GM23248 (cell line): ENCODE measurements at places on chromosomes 6 and 20. TPM values are rescaled to one million over a fixed set of nuclear protein-coding genes. Genes with fewer than 3 reads are reported as not detected.

BHLHE23 gene
- not detected in 2 replicates for total RNA-seq

CLIC1 gene
- total RNA-seq = 447 and 576 TPM in 2 replicates

FERMT1 gene
- total RNA-seq = 4.1 and 4.2 TPM in 2 replicates

HLA-DOB gene
- total RNA-seq = not detected in 2 replicates

- no peaks in the 10 kb centered on the region for H3K36me3 ChIP-seq
- peaks cover 25% of the 10 kb centered on the region for H3K4me1 ChIP-seq
- DNase-seq = peak; percentile 55
- H3K27me3 ChIP-seq = no peaks in the 10 kb centered on the region
Observed at GRCh38 chr6:169158174-169158573, 95.5 kb downstream of the THBS2 start.

GRCh38 chr6:90385759-90386313, 89.2 kb upstream of the BACH2 start:
- H3K4me3 ChIP-seq = no peak overlapping the region
- H3K4me1 ChIP-seq = no peaks in the 10 kb centered on the region
- no peak for DNase-seq
